Osteocyte (in vitro differentiated cells): ENCODE measurements at places on chromosomes 4 and X.

DNA sequence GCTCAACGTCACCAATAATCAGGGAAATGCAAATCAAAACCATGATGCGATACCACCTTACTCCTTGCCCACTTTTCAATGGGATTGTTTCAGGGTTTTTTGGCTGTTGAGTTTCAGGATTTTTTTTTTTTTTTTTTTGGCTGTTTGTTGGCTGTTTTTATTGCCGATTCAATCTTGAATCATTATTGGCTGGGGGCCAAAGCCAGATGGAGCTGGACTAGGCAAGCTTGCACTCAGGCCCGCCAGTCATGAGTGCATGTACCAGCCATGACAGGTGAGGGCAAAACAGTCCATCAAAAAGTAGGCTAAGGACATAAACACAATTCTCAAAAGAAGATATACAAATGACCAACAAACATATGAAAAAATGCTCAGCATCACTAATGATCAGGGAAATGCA lies 13.3 kb downstream of the YIPF7 start:
- DNase-seq: no peak
- H3K36me3 ChIP-seq: no peaks in the 10 kb centered on the region
- H3K4me1 ChIP-seq: no peaks in the 10 kb centered on the region

DNA sequence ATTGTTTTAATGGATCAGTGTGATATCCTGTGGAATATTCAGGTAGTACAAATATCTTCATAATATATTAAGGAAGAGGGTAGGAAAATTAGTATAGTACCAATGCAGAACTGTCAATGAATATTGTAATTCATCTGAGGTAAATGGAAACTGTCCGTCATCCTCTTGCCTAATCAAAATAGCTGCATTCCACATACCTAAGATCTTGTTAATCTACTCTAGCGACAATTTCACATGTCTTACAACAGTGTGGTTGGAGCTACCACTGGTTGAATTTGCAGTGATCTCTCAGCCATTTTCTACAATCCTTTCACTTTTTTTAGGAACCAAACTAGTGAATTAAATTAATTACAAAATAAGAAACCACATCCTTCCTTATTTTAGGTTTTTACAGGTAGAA lies 117.5 kb downstream of the PCDH18 start:
- no peak overlapping the region for H3K27ac ChIP-seq
- DNase-seq: no peak
- H3K4me3 ChIP-seq: no peak overlapping the region
- peaks cover 19% of the 10 kb centered on the region for H3K4me1 ChIP-seq
- H3K36me3 ChIP-seq: peaks cover 2% of the 10 kb centered on the region

GRCh38 chr4:134126955-134127354 lies 74.6 kb downstream of the PABPC4L start:
- no peak overlapping the region for H3K27ac ChIP-seq
- H3K4me1 ChIP-seq: no peaks in the 10 kb centered on the region

DNA sequence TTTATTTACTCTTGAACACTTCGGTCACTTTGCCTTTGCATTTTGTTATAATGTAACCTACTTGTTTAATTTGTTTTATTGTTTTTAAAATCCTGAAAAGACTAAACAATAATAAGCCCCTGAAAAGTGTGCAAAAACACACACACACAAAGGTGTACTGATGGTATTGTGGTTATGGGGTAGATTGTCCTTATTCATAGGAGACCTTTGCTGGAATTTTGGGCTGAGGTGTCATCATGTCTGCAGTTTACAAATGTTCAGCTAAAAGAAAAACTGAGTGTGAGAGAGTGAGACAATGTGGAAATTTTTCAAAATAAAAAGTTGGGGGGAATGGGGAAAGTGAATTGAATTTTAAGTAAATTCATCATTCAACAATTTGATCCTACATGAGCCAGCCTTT lies 174.9 kb downstream of the QDPR start:
- H3K27ac ChIP-seq: no peak overlapping the region
- no peak for DNase-seq
- no peaks in the 10 kb centered on the region for H3K4me1 ChIP-seq
- H3K4me3 ChIP-seq: no peak overlapping the region
